ENCODE measurements at places on chromosomes 16 and 17.
A peak's percentile ranks its signal among the peaks of the same experiment; 100 is the strongest.

DNA sequence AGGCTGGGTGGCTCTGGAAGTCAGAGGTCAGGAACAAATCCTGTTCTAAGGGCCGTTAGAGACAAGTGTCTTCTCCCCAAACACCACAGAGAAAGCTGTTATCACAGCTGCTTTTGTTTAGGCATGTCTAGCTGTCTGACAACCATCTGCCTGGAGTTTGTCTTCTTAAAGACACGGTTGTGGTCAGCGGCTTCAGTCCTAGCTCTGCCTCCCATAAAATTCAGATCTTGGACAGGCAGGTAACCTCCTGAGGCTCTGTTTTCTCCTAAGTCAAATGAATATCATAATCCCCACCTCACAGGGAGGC, 2.3 kb upstream of the ITGA3 start:
- no peak for DNase-seq

DNA sequence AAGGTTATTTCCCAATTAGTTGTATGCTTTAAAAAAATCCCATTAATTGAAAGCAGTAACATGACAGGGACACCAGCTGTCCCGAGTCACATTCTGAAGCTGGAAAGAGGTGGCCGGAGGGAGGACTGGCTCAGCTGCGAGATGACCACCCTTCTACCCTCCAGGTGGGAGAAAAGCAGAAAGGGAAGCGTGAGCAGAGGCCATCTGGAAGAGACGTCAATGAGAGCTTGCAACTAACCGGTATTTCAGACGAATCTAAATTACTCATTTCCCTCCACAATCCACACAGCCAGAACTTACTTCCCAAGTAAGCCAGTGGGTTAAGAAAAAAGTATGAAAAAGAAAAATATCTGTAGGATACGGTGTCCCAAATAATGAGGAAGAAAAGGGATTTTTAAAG, 28.5 kb upstream of the SLC38A8 start:
- DNase-seq = no peak

- DNase-seq = peak; percentile 29
These were observed 41.8 kb downstream of the BRD7 start for GRCh38 chr16:50326835-50327465.

GRCh38 chr17:41527063-41528023, 765 bp downstream of the KRT19 start:
- DNase-seq = no peak

GRCh38 chr16:85089525-85089924, 22.7 kb downstream of the CIBAR2 start:
- DNase-seq = peak; percentile 69

GRCh38 chr17:68196394-68197090, 51.3 kb upstream of the AMZ2 start:
- DNase-seq = no peak

- no peak for DNase-seq
These were observed 8.1 kb upstream of the ZFPM1 start for GRCh38 chr16:88444826-88445582.

GRCh38 chr16:84471316-84471715, 33.1 kb downstream of the MEAK7 start:
- no peak for DNase-seq

Data from foreskin keratinocyte (primary cell).